Amniotic stem cell (primary cell): ENCODE measurements at places on chromosomes 2 and 18.

DNA sequence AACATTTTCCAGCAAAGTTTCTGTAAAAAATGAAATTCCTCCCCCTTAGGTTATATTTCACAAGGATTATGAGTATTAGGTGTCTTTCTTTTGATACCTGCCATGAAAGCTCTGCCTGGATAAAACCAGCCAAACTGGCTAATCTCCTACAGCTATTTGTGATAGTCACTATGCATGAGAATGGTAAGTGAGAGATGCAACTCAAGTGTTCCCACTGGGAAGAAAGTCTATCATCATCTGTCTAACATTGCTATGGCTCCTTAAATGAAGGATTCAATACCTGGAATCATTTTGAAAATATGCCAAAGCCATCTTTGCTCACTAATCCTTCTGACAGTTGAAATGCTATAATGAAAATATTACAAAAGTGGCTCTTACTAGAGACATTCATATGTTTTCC lies 339.9 kb upstream of the LRRTM4 start:
- no peak for DNase-seq

GRCh38 chr2:67039517-67040103 lies 357.5 kb upstream of the ETAA1 start:
- DNase-seq: no peak

GRCh38 chr18:23532848-23533247 lies 29.5 kb downstream of the RMC1 start:
- DNase-seq: no peak

GRCh38 chr2:16999347-17000183 lies 333.9 kb upstream of the CYRIA start:
- no peak for DNase-seq

- no peak for DNase-seq
Measured at GRCh38 chr2:112989611-112990010, 11.8 kb downstream of the IL36G start.

GRCh38 chr18:23458830-23459529 lies 5.9 kb downstream of the RIOK3 start:
- DNase-seq: no peak

GRCh38 chr2:85502720-85503119 lies 36.2 kb upstream of the MAT2A start:
- DNase-seq: no peak
